ENCODE measurements at places on chromosomes 16 and 17. TPM values are rescaled to one million over a fixed set of nuclear protein-coding genes. Genes with fewer than 3 reads are reported as not detected.

- no peak for DNase-seq
Measured at GRCh38 chr16:678209-678857, 1.9 kb upstream of the STUB1 start.

- DNase-seq, result no peak
Measured at GRCh38 chr17:31559584-31560501, 168.4 kb downstream of the RAB11FIP4 start.

GRCh38 chr16:49681217-49681883 lies 174.6 kb downstream of the ZNF423 start:
- no peak for DNase-seq

- no peak for DNase-seq
Measured at GRCh38 chr17:61302953-61303816, 96.5 kb upstream of the TBX2 start.

- DNase-seq, result no peak
Measured at GRCh38 chr17:71224824-71225575, 895.8 kb upstream of the SOX9 start.

DNA sequence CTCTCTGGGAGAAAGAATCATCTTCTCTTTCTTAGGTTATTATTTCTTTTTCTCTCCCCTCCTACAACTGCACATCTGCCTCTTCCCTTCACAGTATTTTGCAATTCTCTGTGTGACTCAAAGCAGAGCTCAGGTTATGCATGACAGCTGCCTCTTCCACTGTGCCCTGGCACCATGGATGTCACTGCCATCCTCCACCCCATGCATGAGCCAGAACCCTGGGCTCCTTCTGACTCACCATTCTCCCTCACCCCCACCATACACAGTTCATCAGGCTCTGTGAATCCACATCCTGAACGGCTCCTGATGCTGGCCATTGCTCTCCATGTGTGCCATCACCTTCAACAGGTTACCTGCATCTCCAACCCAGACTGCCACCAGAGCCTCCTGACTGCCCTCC lies 23.9 kb downstream of the CA10 start:
- no peak for DNase-seq

- DNase-seq, result no peak
Measured at GRCh38 chr16:69486724-69487123, 62.3 kb downstream of the CYB5B start.

DNA sequence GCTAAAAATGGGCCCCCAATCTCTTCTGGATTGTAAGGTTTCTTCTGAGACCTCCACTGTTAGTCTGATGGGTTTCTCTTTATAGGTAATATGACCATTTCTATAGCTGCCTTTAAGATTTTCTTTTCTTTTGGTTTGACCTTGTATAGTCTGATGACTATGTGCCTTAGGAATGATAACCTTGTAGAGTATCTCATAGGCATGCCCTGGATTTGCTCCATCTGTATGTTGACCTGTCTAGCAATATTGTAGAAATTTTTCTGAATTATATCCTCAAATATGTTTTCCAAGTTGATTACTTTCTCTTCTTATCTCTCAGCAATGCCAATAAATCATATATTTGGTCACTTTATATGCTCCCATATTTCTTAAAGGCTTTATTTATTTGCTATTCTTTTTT lies 1403.8 kb upstream of the GOT2 start:
- no peak for DNase-seq

LCAT gene
- total RNA-seq, result 1.4 TPM

RBFOX1 gene
- not detected for total RNA-seq

NLE1 gene
- total RNA-seq, result 97.6 TPM

ALOX12B gene
- not detected for total RNA-seq

OR4D1 gene
- total RNA-seq, result not detected

XYLT1 gene
- 0.10 TPM for total RNA-seq

SLC16A6 gene
- total RNA-seq, result 1.3 TPM

KRTAP9-4 gene
- not detected for total RNA-seq

TP53TG3F gene
- not detected for total RNA-seq

Data from HT-29 (cell line).